ENCODE measurements at places on chromosomes 16 and 17.

DNA sequence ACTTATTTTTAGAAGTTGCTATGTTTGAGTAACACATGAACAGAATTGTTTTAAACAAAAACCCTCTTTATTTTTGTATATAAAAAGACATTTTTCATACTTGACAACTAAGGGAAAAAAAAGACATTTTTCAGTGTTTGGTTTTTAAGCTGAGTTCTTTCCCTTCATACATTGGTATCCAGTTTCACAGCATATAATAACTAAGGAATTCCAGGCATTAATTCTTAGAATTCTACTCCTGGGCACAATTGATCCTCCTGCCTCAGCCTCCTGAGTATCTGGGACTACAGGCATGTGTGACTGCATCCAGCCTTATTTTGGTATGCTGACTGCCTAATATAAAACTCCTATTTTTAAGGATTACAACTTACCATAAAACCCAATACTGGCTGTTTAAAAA is 8.4 kb downstream of the FBXO47 start:
- DNase-seq: no peak

DNA sequence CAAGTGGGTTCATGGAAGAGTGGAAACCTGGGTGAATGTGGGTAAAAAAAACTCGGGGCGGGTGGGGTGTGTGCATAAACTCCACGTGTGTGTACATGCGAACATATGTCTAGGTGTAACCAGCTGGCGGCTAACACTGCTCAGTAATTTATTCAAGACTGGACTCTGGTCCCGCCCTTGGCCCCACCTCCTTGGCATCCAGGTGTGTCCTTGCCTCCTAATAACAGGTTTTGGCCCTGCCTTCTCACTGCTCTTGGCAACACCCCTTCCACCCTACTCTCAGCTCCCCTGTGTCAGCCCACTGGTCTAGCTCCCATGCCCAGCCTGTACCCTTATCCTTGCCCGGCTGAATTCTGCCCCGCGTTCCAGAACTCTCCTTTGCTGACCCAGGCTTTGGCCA is 8.3 kb downstream of the FLII start:
- DNase-seq: no peak

- no peak for DNase-seq
Observed at GRCh38 chr17:1179112-1179817, 516 bp downstream of the ABR start.

DNA sequence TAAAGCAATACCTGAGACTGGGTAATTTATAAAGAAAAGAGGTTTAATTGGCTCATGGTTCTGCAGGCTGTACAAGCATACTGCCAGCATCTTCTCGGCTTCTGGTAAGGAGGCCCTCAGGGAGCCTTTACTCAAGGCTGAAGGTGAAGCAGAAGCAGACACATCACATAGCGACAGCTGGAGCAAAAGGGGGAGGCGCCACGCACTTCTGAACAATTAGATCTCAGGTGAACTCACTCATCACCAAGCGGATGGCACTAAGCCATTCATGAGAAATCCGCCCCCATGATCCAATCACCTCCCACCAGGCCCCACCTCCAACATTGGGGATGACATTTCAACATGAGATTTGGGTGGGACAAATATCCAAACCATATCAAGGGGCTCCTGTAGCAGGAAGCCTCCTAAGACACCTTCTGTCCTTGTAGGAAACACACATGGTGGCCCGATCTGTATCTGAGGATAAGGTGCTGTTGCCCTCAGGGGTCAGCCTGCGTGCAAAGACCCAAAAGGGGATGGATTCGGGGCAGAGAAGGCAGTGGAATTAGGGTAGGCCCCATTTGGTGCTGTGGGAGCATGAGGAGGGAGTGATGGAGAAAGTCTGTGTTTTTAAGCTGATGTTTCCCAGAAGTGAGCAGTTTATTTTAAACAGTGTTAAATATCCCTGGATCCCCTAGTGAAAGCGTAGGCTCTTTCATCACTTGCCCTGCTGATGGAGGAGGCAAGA is 23.0 kb downstream of the IL21R start:
- peak; percentile 3 for DNase-seq

- no peak for DNase-seq
Observed at GRCh38 chr16:34050787-34051320, 591.4 kb downstream of the TP53TG3F start.

DNA sequence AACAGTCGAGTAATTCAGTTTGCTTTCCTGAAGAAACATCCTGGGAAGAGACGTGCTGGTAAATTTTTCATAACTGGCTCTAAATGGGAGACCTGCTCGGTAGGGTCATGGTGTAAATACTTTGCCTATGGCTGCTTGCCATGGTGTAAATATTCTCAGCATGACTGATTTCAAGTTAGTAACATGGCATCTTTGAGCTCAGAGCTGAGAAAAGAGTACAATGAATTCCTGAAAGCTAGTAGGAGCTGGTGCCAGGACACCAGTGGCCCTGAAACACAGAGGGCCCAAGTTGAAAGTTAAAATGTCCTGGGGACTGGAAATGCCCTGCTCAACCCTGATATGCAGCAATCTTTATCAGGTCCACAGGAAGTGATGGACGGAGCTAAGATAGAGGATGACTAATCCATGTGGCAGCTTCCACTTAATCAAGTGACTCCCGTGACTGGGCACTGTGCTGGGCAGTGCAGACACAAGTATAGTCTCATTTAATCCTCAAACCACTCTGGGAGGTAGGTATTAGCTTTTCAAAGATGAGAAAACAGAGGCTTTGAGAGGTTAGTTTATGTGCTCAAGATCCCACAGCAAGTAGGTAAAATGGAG is 130.1 kb upstream of the ADAMTS18 start:
- no peak for DNase-seq

GRCh38 chr17:56870081-56870651 is 36.2 kb downstream of the DGKE start:
- no peak for DNase-seq

DNA sequence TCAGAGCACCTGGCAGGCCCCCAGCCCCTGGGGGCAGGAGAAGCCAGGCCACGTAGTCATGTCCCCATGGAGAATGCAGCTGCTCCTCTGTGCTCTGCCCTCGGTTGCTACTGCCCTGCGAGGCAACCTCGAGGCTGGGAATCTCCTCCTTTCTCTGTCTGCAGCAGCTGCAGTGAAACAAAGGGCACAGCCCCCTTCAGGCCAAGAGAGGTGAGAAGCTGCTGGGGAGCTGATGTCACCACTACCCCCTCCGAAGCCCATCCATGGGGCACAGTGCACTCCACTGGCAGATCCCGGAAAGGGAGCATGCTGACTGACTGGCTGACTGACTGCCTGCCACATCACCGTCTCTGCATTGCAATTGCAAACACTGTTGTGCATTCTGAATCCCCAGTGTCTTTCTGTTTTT is 103.7 kb downstream of the GRIN2A start:
- DNase-seq: no peak

DNA sequence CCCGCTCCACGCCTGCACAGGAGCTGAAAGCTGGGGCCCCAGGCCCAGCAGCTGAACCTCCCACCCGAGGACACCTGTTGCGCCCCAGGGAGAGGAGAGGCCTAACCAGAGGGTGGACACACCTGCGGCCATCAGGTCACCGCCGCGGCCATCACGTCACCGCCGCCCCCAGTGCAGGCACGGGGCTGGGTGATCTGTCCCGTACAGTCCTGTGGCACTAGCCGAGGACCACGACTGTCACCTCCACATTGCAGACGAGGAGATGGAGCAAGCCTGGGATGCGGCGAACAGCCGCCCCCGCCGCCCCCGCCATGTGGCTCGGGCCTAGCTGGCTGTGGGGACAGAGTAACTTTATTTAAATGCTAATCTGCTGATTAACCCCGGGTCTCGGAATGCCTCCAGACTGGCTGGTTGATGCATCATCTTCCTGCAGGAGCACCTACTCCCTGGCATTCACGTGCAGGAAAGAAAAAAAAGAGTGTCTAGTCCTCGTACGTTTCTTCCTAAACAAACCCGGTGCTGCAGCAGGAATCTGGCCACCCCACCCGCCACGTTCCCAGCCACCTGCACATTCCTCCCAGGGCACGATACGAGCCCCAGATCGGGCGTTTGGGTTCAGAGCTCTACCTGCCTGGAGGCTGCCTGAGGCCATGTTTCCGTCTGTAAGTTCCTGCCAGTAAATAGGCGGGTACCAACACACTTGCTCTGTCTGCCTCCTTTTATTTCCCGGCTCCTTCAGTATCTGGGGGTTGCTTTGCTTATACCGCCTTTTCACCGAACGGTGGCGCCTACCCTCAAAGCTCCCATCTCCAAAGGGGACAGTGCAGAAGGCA is 29.9 kb downstream of the PIEZO1 start:
- no peak for DNase-seq

DNA sequence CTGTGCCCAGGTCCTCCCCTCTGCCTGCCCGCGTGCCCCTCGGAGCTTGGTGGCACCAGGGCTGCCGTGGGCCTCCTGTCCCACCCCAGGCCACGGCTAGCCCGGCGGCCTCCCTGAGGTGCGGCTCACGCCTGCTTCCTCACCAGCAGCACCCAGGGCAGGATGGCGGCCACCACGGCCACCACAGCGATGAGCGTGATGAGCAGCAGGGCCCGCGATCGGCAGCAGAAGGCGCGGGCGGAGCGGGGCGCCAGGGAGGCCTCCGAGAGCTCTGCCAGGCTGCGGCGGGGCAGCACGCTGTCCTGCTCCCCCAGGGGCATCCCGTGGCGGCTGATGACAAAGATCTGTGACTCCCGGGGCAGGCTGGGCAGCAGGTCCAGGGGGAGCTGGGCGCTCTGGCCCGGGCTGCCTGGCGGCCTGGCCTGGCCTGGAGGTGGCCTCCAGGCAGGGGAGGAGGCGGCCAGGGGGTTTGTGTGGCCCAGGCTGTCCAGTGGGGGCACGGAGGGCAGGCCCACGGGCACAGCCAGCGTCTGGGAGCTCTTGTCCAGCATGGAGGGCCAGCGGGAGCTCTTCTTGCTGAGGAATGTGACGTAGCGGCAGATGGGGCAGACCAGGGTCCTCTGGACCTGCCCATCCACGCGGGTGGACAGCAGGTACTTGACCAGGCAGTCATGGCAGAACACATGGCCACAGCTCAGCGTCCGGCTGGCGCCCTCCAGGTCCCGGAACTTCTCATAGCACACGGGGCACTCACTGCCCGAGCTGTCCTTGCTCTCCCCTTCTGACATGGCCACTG is 4.8 kb downstream of the RNF222 start:
- no peak for DNase-seq

DNA sequence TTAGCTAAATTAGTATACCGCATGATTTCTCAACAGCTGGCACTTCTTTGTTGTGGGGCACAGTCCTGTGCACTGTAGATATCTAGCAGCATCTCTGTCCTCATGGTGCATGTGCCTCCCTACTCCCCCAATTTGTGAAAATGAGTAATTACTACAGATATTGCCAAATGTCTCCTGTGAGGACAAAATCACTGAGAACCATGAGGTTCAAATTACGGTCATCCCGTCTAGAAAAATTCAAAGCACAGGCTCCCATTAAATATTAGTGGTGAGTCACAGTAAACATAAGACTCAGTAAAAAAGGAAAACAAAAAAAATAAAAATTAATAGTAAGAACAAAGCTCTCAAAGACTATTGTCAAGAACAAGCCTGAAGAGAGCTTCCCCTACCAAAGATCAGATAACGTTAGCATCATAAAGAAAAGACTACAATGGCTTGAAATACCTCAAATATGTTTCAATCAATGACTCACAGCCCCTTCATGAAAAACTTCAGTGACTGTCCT is 57.8 kb downstream of the STH start:
- no peak for DNase-seq

DNA sequence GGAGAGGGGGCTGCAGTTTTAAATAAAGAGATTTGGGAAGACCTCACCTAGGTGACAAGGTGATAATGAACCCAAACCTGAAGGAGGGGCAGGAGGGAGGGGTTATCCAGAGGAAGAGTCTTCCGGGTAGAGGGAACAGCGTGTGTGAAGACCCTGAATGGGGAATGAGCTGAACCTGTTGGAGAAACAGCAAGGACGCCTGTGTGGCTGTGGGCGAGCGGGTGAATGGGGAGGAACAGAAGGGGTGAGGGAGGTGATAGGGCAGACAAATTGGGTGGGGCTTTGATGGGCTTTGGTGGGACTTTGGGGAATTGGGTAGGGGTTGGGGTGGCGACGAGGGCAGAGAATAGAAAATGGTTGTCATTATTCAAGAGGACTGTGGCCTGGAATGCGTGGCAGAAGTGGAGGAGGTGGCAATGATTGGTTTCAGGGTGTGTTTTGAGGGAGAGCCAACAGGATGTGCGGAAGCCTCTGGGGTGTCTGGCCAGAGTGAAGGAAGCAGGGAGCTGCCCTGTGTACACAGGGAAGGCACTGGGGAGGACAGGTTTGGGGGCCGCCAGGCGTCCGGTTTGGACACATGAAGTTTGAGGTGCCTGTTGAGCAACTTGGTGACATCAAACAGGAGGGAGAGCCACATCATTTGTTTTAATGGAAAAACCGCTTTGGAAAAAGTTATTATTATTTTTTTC is 48.7 kb downstream of the NKD1 start:
- DNase-seq: no peak

GRCh38 chr16:442976-443375 is 17.5 kb downstream of the RAB11FIP3 start:
- no peak for DNase-seq

- DNase-seq: no peak
Observed at GRCh38 chr17:54861471-54861983, 39.1 kb upstream of the TOM1L1 start.

GRCh38 chr17:32019228-32019627 is 12.0 kb downstream of the LRRC37B start:
- no peak for DNase-seq

DNA sequence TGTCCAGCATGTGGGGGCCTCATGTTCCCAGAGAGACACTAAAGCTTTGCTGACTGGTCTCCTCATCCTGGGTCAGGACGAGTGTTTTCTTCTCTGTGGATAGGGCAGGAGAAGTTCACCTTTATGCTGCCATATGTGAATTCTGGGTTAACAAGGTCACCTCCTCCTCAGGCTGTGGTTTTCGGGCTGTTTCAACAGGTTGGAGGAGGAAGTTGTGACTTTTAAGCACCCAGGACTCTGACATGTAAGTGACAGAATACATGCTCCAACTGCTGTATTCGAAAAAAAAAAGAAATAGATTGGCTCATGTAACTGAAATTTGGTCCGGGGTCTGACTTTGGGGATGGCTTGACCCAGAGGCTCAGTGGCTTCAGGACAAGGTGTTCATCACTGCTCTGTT is 54.2 kb downstream of the SNX20 start:
- DNase-seq: no peak

- DNase-seq: no peak
Observed at GRCh38 chr16:31006086-31006385, 4.4 kb downstream of the STX1B start.

Measured in stimulated activated CD4-positive, alpha-beta T cell treated with anti-CD3 and anti-CD28 coated beads, Interleukin-4, amount 100 ng/mL, for 24 hours (primary cell).